ENCODE measurements at places on chromosomes 7 and 10.

DNA sequence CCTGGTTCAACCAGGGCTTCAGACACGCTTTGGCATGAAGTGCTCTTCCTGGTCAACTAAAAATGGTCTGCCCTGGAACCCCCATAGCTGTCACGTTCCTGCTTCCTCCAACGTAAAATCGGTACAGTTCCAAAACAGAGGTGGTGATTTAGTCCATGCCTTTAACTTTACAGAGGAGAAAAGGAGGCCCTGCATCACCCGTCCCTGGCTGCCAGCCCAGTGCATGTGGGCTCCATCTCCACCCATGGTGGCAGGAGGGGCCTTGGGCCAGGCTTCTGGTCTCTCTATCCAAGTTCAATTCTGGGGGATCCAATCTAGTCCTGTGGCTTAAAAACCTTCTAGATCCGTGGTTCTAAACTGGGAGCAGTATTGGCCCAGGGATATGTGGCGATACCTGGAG is 18.7 kb downstream of the ECHDC3 start:
- no peak overlapping the region for H3K27ac ChIP-seq
- H3K4me1 ChIP-seq, result peaks cover 4% of the 10 kb centered on the region
- H3K4me3 ChIP-seq, result no peak overlapping the region

DNA sequence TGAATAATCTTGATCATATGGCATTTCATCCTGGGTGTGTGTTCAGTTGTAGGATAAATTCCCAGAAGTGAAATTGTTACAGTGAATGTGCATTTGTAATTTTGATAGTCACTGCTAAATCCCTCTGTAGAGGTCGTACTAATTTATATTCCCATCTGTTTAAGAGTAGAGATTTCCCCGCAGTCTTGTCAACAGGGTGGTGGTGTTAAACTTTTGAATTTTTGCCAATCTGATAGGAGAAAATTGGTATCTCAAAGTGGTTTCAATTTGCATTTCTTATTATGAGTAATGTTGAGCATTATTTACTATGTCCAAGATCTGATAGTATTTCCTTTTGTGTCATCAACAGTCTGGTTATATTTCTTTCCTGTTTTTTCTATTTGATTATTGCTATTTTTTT is 101.7 kb downstream of the AUTS2 start:
- no peaks in the 10 kb centered on the region for H3K27me3 ChIP-seq
- no peaks in the 10 kb centered on the region for H3K36me3 ChIP-seq
- no peak for DNase-seq
- no peak overlapping the region for H3K4me3 ChIP-seq
- peaks cover 10% of the 10 kb centered on the region for H3K4me1 ChIP-seq

DNA sequence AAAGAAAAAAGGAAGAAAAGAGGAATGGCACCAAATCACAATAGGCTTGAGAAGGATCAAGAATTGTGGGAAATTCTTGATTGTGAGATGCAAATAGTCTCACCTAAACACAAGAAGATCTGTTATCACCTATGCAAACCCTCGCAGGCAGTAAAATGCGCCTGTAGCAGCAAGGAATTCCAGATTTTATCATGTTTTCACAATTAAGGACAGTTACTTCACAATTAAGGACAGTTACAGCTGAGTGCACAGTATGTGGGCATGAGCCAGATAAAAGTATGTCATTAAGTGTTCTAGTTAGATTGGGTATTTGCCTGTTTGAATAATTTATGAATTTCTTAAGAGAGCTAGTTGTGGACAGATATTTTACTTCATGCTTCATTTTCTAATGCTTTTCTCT is 336.2 kb downstream of the CDC14C start:
- no peaks in the 10 kb centered on the region for H3K27me3 ChIP-seq
- no peak for DNase-seq
- no peaks in the 10 kb centered on the region for H3K36me3 ChIP-seq

DNA sequence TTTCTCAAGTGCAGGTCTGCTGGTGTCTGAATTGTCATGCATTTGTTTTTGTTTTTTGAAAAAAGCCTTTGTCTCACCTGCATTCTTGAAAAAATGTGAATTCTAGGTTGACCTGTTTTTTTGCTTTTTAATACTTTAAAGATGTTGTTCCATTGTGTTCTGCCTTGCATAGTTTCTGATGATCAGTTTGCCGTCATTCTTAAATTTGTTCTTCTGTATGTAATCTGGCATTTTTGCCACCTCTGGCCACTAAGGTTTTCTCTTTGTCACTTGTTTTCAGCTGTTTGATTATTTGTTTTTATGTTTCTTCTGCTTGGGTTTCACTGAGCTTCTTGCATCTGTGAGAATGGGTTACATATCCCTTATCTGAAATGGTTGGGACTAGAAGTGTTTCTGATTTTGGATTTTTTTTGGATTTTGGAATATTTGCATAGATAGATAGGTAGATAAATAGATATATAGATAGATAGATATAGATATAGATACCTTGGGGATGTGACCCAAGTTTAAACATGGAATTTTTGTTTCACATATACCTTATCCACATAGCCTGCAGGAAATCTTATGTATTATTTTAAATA is 16.5 kb downstream of the MGMT start:
- no peaks in the 10 kb centered on the region for H3K27me3 ChIP-seq
- DNase-seq, result no peak

DNA sequence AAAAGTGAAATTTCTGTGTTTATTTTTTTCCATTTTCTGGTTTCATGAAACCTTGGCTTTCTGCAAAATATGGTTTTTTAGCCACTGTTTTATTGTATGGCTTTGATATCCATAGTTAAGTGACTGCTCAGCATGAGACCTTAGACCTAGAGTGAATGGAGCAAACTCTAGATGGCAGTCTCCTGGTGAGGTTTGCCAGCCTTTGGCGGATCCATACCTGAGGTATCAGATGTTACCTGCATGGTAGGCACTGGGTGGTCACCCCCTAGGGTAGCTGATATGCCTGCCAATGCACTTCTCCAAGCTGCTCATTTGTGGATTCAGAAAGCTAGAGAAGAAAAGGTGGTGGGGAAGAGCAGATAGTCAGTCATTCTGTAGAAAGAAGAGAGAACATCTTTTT is 17.4 kb upstream of the FZD8 start:
- H3K27me3 ChIP-seq, result peaks cover 27% of the 10 kb centered on the region
- H3K27ac ChIP-seq, result no peak overlapping the region
- H3K4me3 ChIP-seq, result no peak overlapping the region
- no peaks in the 10 kb centered on the region for H3K4me1 ChIP-seq
- no peaks in the 10 kb centered on the region for H3K36me3 ChIP-seq

- peak overlapping the region; percentile 39 for H3K27ac ChIP-seq
- H3K27me3 ChIP-seq, result no peaks in the 10 kb centered on the region
- no peak overlapping the region for H3K4me3 ChIP-seq
- H3K36me3 ChIP-seq, result no peaks in the 10 kb centered on the region
- peak; percentile 55 for DNase-seq
These were observed 67.8 kb upstream of the ATP6V0A4 start for GRCh38 chr7:138865843-138866242.

DNA sequence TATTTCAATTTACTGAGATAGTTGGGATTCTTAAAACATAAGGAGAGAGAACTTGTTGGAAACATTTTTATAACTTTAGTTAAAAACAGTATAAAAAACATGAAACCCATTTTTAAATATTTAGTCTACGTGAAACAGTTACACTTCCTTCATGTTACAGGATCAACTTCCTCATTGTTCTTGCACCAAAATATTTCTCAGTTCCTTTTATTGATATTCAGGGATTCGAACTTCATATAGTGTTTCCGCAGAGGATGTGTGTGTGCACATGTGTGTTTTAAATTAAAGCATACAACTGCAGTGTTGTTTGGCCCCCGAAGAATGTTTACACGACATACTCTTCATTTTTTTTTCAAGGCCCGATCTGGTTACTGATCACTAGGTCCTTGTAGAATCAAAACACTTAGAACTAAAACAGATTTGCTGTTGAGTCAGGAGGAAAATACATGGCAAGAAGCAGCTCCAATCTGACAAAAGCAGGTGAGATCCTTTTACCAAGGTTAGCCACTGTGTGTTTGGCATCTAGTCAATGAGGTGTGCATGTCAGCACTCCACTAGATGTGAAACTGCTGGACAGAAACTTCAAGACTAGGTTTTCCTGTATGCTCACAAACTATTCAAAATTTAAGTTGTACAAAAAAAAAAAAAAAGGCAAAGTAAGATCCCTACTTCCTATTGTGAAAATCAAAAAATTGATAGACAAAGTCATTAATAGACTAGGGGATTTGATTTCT is 60.4 kb downstream of the INSYN2A start:
- no peaks in the 10 kb centered on the region for H3K27me3 ChIP-seq
- no peak overlapping the region for H3K4me3 ChIP-seq
- H3K27ac ChIP-seq, result no peak overlapping the region

GRCh38 chr7:86479144-86479543 is 164.6 kb upstream of the GRM3 start:
- no peaks in the 10 kb centered on the region for H3K36me3 ChIP-seq
- H3K4me3 ChIP-seq, result no peak overlapping the region
- no peak for DNase-seq

DNA sequence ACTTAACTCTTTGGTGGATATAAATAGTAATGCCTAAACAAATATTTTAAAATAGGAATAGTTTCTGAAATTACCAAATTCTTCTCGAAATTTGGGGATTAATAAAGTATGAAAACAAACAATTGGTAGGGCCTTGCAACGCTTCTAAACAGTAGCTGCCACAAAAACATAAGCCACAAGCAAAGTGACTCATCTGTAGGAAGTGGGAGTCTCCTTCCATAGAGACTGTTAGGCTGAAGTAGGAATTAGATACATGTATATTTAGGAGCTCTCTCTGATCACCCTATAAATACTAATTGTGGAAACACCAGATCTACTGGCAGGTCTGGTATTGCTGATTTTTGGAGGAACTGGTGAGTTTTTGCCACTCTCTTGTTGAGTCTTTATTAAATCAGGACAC is 5.7 kb upstream of the LMOD2 start:
- H3K4me1 ChIP-seq, result no peaks in the 10 kb centered on the region
- no peak overlapping the region for H3K27ac ChIP-seq
- H3K4me3 ChIP-seq, result no peak overlapping the region
- peaks cover 10% of the 10 kb centered on the region for H3K27me3 ChIP-seq

DNA sequence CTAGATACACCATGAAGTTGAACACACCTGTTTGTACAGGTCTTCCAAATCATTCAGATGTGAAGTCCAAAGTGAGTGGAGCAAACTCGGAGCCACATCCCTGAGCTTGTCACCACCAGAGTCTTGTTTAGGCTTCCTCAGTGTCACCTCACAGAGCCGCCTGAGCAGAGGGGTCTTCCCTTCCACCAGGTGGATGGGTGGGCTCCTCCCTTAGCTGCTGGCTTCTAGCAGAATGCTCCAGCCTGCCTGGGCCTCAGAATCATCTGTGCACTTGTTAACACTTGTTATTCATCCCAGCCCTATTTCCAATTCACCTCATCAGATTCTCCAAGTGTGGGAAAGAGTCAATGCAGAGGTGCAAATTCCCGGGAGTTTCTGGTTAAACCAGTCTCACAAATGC is 32.5 kb downstream of the C10orf71 start:
- H3K27ac ChIP-seq, result no peak overlapping the region
- no peaks in the 10 kb centered on the region for H3K27me3 ChIP-seq
- no peak for DNase-seq
- H3K36me3 ChIP-seq, result peaks cover 3% of the 10 kb centered on the region

- H3K36me3 ChIP-seq, result no peaks in the 10 kb centered on the region
- H3K27me3 ChIP-seq, result peaks cover 23% of the 10 kb centered on the region
- H3K4me1 ChIP-seq, result no peaks in the 10 kb centered on the region
- H3K27ac ChIP-seq, result no peak overlapping the region
- H3K4me3 ChIP-seq, result no peak overlapping the region
These were observed 32.3 kb upstream of the FAM204A start for GRCh38 chr10:118374404-118374803.

GRCh38 chr7:7375538-7375937 is 160.1 kb downstream of the COL28A1 start:
- no peaks in the 10 kb centered on the region for H3K27me3 ChIP-seq
- H3K36me3 ChIP-seq, result no peaks in the 10 kb centered on the region
- no peak overlapping the region for H3K27ac ChIP-seq
- no peaks in the 10 kb centered on the region for H3K4me1 ChIP-seq
- DNase-seq, result no peak

- H3K27me3 ChIP-seq, result peaks cover 2% of the 10 kb centered on the region
- H3K4me1 ChIP-seq, result no peaks in the 10 kb centered on the region
- no peak for DNase-seq
- H3K4me3 ChIP-seq, result no peak overlapping the region
- no peak overlapping the region for H3K27ac ChIP-seq
These were observed 58.1 kb downstream of the CCDC186 start for GRCh38 chr10:114115661-114116445.

DNA sequence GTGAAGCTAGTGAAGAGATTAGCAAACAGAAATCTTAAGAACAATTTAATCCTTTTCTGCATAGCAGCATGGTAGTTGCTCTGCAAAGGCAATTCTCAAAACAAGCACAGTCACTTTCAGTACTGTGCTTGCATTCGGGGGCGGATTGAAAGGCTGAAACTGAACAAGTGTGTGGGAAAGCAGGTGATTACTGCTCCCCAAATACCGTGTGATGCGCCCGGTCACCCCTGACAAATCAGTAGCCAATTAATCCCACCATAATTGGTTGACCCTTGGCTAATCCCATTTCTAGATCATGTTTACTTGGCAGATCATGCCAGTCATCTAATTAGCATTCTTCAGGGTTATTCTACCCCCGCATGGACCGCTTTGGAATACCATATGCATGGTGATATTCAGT is 76.5 kb upstream of the ADRB1 start:
- peaks cover 2% of the 10 kb centered on the region for H3K4me1 ChIP-seq
- H3K36me3 ChIP-seq, result peaks cover 7% of the 10 kb centered on the region
- no peak overlapping the region for H3K4me3 ChIP-seq
- H3K27ac ChIP-seq, result no peak overlapping the region

GRCh38 chr7:93092757-93093370 is 24.9 kb downstream of the SAMD9 start:
- no peak overlapping the region for H3K4me3 ChIP-seq
- DNase-seq, result peak; percentile 7
- H3K4me1 ChIP-seq, result no peaks in the 10 kb centered on the region
- no peak overlapping the region for H3K27ac ChIP-seq

DNA sequence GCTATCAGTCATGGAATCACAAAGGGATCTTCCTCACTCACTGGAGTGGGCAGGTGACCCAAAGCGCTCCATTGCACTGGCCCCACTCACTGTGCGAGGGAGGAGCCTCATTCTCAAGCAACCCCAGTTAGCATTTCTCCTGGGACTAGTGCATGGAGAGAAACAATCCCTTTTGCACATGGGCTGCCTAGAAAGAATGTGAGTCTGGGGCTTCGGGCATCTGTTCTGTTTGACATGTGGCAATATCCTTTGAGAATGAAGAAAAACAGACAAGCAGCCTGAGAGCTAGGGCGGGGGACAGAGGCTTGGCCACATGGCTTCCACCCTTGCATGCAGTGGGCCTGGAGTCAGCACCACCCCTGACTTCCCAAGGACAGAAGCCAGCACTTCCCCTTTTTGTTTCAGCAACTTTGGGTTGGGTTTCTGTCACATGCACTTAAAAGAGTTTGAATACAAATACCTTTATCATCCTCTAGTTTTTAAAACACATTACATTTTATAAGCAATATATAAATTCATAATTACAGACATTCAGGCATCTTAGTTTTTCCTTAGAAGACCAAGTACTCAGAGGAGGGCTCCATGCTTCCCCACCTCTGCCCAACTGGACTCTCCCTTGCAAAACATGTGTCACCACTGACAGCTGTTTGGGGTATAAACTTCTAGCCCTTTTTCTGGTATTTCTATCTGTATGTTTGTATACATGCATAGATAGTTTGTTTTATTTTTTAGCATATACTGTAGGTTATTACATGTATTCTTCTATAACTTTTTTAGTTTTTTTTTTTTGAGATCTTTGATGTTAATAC is 73.8 kb downstream of the RBM20 start:
- no peak for DNase-seq
- H3K4me1 ChIP-seq, result peaks cover 7% of the 10 kb centered on the region
- no peaks in the 10 kb centered on the region for H3K36me3 ChIP-seq
- no peak overlapping the region for H3K4me3 ChIP-seq
- H3K27me3 ChIP-seq, result no peaks in the 10 kb centered on the region
